DMS 273 treated with DMSO at 0.1 percent for 48 hours (cell line): ENCODE measurements at places on chromosomes 6 and 20.

- DNase-seq: no peak
These were observed 719.7 kb upstream of the MARCKS start for GRCh38 chr6:113137426-113137825.

- no peak for DNase-seq
These were observed 28.0 kb upstream of the ADGRF5 start for GRCh38 chr6:46949632-46950280.

- DNase-seq: no peak
These were observed 37.5 kb downstream of the ABRACL start for GRCh38 chr6:139066080-139066479.

GRCh38 chr6:158778005-158778527, 41.1 kb downstream of the EZR start:
- no peak for DNase-seq

DNA sequence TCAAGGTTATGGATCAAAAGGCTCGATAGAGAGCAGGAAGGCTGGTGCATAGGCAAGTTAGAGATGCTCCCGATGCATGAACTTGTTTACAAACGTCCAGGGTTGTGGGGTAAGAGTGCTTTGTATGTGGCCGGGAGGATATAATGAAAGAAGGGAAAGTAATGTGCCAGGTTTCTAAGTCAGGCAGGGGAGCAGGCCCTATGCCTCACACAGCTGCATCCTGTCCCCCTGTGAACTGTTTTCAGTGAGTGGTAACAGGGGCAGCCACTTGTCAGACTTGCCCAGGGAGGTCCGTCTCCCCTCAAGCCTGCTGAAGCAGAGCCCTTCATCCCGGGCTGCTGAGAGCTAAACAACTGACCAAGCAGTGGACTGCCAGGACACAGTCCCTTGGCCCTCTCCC, 19.4 kb downstream of the KCNK5 start:
- no peak for DNase-seq

GRCh38 chr6:142853244-142854180, 91.5 kb downstream of the HIVEP2 start:
- no peak for DNase-seq

GRCh38 chr6:17831135-17831534, 124.4 kb upstream of the NUP153 start:
- DNase-seq: no peak

DNA sequence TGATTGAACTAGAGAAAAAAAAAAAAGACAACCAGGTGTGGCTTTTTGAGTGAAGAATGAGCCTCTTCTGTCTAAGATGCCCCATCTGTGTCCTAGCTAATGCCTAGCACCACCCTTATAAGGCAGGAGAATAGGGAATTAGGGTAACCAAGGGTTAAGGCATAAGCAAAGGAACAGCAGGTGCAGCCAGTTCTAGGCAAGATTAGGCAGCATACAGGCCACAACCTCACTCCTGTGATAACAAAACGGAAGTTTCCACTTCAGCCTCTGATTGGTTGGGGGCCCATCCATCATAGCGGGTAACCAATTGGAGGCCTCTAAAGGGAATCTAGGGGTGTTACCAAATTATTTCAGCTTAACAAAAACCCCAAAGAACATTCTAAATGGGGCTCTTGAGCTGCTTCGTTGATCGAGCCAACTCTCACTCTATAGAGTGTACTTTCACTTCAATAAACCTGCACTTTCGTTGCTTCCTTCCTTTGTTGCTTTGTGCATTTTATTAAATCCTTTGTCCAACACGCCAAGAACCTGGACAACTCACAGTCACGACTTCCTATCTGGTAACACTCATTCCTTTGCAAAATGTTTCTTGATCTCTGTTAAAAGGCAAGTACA, 61.9 kb upstream of the TAGAP start:
- DNase-seq: peak; percentile 73
